ENCODE measurements at places on chromosomes 7 and 10.

DNA sequence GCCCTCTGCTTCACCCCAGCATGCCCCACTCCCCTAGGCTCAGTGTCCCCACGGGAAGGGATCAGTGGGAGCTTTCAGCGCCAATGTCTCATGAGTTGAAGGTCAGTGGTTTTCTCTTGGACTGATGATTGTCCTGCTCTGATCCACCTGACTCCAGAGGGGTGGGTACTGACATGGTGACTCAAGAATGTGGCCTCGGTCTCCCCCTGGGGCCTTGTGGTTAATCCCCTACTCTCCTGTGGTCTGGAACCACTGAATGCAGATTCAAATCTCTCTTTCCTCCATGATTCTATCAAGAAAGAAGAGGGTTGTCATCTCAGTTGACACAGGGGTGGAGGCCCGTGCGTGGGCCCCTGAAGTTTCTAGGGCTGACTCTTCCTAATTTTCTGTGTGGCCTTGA is 176.9 kb downstream of the RPS24 start:
- no peak for DNase-seq

DNA sequence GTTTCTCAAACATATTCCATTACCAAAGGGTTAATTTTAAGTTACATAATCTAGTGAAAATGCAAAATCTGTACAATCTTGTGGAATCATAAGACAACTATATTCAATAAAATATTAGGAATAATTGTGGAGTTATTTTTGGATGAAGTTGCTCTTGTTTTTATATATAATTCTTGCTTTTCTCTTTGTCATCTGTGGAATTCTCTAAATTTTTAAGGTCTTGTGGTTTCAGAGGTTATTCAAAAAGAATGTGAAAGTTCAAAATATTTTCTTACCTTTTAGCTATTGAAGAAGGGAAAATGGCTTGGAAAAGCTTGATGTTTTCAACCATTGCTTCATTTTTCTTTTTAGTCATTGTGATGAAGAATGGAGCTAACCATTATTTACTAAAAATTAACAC is 552.1 kb downstream of the TFEC start:
- no peak for DNase-seq

GRCh38 chr10:71262027-71262426 is 49.7 kb downstream of the UNC5B start:
- DNase-seq: peak; percentile 84

DNA sequence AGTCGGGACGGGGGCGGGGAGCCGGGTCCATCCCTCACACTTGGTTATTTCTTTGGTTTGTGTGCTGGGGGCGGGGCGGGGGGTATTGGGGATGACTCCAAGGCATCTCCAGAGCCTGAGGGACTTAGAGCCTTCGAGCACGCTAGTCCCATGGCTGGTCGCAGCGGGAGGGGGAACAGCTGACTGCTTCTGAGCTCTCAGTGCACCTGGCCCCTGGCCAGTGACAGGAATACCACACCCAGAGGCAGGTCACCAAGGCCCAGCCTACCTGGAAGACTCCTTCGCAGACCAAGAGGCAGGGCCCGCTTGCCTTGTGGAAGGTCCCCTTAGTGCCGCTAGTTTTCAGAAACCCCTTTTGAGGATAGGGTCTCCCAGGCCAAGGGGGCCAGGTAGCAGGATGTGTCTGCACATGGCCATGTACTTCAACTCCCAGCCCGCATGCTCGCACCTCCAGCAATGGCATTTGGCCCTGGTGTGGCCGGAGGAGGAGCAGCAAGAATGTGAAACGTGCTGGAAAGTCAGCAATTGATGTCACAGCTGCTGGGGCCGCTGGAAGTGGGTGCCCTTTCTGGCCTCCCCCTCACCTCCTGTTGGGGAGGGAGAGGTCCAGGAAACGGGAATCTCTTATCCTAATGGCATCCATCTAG is 40.3 kb downstream of the AGAP3 start:
- no peak for DNase-seq

- DNase-seq: peak; percentile 54
These were observed 122.9 kb upstream of the KCTD7 start for GRCh38 chr7:66505531-66506451.

DNA sequence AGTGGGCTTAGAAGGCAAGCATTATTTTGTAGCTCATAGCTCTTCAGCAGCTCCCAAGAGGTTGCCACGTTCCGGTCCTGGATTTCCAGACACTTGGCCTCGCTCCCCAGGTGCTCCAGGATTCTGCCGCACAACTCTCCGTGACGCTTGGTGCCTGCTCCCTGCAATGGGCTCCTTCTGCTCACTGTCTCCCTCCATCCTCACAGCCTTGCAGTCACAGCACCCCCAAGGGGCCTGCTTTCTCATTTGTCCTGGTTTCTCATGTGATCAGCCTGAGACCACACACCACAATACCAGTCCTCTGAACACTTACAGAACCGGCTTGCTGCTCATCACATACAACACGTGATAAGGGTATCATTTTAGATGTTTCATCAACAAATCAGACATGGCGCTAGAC is 9.8 kb downstream of the IGFBP3 start:
- no peak for DNase-seq

DNA sequence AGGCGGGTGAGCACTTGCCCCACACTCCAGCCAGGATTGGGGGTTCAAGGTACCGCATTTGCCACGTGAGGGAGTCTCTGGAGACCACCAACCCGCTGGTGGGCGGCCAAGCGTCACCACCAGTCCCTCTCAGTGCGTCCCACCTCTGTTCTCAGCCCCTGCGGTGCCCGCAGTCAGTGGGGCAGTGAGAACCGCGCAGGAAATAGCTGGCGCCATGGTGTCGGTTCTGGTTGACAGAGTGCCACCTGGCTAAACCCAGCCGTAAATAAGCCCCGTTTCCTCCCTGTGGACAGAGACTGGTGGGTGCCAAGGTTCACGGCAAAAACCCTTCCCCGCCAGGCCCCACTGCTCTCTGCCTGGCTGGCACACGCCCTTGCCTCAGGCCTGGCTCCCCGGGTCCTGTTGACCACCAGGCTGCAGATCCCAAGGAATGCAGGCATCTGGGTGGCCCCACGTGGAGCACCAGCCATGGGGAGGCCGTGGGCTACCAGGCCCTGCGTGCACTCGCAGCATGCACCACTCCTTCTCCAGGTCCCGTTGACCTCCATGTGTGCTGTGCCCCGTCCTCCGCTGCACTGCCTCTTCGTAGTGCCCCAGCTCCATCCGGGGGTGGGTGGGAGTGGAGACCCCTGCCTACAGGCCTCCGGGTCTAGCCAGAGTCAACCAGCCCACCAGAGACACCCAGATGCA is 140.0 kb downstream of the LHPP start:
- no peak for DNase-seq

GRCh38 chr7:99497766-99498545 is 2.1 kb downstream of the ZNF394 start:
- no peak for DNase-seq

- no peak for DNase-seq
These were observed at the start of gene GPER1 for GRCh38 chr7:1087952-1088920. TSS of gene GPER1 (plus strand) at chr7:1088113. CDS start at chr7:1091729, 3,616 bp downstream.

GRCh38 chr7:137658190-137658900 is 188.4 kb downstream of the DGKI start:
- DNase-seq: no peak

- DNase-seq: no peak
These were observed 49.9 kb downstream of the ZRANB1 start for GRCh38 chr10:124991835-124992234.

GRCh38 chr7:31125171-31125570 is 73.1 kb downstream of the ADCYAP1R1 start:
- no peak for DNase-seq

DNA sequence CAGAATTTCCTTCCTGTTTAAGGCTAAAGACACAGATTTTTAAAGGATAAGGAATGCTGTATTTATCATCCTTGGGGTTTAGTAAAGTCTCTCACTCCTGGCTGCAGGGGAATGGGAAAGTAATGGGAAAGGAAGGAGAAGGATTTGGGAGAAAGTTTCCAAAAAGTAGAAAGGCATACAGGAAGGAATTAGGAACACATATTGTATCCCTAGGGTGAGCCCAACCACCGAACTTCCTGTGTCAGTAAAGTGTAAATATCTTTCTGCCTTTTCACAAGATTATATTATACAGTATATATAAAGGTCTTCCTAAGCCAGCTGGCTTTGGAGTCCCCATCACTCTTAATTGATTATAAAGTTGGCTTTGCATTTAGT is 12.0 kb upstream of the UBE2D1 start:
- no peak for DNase-seq

GRCh38 chr7:16430133-16430532 is 8.8 kb upstream of the CRPPA start:
- DNase-seq: no peak

DNA sequence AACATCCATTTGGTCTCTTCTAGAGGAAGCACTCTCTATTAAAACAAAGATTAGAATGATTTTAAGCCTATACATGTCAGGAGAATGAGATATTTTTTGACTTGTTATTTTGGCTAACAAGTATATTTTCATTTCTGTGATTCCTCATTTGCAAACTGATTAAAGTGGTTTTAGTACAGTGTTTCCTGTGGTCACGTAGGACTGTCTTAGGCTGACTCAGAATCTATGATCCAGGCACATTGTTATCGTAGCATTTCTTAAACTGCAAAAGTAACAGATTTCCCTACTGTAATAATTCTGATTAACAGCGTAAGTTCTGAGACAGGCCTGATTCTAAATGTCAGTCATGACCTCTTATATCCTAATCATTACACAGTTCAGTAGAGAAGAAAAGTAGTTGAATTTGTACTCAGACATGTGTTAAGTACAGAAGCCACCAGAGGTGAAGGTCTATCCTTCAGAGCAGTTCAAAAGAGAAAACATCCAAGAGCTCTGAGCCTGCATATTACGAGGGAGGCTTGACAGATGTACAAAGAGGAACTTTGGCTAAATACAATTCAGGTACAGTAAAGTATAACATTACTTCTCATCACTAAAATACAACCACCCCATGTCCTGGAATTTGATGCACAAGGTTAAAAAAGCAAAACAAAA is 124.1 kb upstream of the TEX47 start:
- DNase-seq: no peak

DNA sequence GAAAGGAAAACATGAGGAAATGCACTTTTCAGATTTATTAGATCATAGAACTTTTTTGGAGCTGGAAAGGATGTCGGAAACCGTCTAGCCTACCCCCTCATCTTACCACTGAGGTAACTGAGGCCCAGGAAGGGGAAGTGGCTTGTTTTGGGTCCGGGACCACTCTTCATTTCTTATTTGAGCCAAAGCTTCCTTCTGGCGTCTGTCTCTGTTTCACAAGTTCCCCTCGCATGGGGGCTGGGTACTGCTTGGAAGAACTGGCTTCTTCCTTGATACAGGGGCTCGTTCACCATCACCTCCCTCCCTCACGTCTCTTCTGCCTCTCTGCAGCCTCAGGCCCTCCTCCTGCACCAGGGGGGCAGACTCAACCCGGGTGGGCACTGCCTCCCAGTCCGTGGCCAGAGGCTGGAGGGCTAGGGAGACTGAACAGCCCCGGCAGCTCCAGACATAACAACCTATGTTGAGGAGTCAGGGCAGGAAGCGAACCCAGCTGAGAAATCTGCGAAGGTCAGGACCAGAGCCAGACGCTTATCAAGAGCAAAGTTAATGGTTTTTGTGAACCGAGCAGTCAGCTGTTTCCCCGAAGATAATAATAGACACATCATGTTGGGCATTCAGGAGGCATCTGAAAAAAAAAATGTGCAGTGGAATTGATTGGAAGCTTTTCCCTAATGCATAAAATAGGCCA is 12.9 kb downstream of the HTRA1 start:
- DNase-seq: no peak

DNA sequence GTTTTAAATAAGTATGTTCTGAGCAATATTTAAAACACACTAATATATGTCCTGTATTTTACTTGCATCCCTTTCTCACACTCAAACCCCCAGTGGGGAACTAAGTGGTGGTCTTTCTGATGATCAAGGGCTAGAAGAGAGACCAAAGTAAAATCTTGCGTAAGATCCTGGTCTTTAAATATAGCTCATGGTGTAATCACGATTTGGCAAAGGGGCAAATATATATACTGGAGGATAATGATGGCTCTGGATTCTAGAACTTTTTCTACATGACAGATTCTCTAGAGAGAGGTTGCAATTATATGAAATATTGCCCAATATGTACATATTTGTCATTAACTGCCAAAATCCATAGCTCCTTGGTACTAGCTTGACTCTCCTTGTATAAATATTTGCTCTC is 438.3 kb downstream of the NXPH1 start:
- DNase-seq: no peak

DNA sequence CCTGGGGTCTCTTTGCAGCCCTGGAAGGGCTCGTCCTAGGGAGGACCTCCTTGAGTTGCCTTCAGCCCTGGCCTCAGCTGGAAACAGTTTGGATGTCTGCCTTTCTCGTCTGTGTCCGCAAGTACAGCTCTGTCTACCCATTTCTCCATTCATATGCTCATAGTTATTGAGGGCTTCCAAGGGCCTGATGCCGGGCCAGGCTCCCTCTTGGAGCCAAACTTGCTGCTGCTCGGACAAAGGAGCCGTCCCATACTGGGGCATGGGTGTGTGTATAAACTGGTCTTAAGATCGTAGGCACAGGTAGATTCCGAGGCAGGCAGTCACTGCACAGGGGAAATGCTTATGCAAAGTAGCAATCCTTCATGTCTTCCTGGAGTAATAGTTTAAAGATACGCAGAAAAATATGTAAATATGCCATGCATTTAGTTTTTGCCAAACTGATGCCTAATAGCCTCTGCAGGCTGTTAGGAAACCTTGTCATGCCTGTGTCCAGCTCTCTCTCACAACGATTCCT is 117.0 kb upstream of the BTBD16 start:
- DNase-seq: no peak

DNA sequence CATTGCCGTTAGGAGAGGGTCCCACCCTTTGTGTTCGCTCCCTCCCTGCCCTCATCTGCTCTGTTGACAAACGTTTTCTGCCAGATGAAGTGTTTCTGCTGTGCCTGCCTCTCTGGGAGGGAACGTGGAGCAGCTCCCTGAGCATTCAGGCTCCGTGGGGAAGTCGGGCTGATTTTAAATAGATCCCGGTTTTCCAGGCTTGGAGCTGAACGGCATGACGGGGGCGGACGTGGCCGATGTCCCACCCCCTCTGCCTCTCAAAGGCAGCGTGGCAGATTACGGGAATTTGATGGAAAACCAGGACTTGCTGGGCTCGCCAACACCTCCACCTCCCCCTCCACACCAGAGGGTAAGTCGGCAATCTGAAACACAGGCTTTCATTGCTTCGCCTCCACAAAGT is 101.9 kb upstream of the NPS start:
- DNase-seq: no peak

DNA sequence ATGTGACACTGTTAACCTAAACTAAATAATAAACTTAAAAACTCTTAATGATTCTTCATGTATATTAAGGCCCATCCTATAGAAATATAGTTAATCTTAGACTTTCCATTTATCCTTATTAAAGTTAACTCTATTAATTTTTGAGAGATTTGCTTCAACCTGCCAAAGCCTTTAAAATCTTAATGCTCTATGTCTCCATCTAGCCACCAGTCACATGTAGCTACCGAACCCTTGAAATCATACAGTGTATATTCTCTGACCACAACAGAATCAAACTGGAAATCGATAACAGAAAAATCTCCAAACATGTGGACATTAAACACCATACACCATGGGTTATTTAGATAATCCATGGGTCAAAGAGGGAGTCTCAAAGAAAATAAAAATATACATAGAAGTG is 51.9 kb downstream of the ASZ1 start:
- no peak for DNase-seq

GRCh38 chr10:4121502-4122380 is 336.7 kb upstream of the KLF6 start:
- DNase-seq: no peak

- no peak for DNase-seq
These were observed 89.6 kb downstream of the ATXN7L1 start for GRCh38 chr7:105786520-105787470.
